ENCODE measurements at places on chromosomes 1 and 21.
A peak's percentile ranks its signal among the peaks of the same experiment; 100 is the strongest.

GRCh38 chr21:38765056-38765455 is 40.7 kb upstream of the ETS2 start:
- no peak for ATAC-seq

- peak; percentile 74 for ATAC-seq
Measured at GRCh38 chr1:115332813-115333608, 5.0 kb downstream of the NGF start.

- ATAC-seq = no peak
Measured at GRCh38 chr1:195903203-195903602, 705.0 kb downstream of the KCNT2 start.

GRCh38 chr1:246724731-246725095 is 504 bp downstream of the SCCPDH start:
- ATAC-seq = no peak

GRCh38 chr1:16392740-16393569 is 25.9 kb downstream of the SZRD1 start:
- no peak for ATAC-seq

GRCh38 chr1:116231752-116232151 is 120.6 kb downstream of the MAB21L3 start:
- no peak for ATAC-seq
